ENCODE measurements at places on chromosomes 3 and 15.

- DNase-seq, result no peak
Observed at GRCh38 chr15:43826029-43826507, 734 bp upstream of the WDR76 start.

DNA sequence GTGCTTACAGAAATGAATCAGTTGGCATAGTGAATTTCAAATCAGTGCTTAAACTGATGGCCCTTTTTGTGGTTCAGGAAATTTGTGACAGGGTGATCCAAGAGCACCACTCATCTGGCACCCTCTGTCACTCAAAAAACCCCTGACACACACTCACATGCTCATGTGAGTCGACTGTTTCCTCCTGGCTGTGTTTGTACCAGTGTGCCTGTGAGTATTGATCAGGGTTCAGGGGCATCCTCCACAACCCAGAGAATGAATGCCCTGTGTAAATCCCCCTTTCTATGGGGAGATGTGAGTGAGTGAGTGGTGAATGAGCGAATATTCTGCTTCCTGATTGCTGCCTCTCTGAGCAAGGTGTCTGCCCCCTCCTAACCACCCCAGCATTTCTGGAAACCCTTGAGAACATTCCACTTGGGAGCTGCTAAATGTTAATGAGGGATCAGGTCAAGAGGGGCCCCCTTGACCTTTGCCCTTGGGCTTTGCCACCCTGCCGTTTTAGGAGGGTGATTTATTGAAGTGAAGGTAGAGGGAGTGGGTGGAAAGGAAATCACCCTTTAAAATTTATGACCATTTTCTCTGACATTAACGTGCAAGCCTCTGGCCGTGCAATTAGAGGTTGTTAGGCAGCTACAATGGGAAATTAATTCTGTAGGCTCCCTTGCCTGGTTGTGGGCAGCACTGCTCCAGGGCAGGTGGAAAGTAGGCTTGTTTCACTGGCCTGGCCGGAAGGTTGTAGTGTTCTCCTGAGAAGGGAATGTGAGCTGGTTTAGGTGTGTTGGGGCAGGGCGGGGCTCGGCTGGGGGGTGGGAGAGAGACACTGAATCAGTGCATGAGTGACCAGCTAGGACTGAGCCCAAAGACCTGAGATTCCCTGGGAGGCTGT, 87.2 kb downstream of the SLCO3A1 start:
- DNase-seq, result no peak

DNA sequence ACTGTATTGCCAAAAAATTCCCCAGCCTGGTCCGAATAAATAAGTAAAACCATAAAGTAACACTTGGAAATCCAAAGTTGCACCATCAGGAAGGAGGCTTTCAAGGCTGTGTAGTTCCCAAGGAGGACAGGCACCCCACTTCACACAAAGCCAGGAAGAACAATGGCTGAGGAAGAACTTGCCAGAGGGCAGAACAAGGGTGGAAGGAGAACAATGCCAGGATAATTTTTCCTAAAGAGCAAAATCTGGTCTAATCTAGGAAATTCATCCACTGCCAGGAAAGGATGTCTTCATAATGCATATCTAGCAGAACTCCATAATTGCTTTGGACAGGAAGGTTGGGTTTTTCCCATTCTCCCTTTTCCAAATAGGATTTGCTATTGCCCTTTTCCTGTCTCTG, 15.7 kb upstream of the ARID3B start:
- DNase-seq, result no peak

DNA sequence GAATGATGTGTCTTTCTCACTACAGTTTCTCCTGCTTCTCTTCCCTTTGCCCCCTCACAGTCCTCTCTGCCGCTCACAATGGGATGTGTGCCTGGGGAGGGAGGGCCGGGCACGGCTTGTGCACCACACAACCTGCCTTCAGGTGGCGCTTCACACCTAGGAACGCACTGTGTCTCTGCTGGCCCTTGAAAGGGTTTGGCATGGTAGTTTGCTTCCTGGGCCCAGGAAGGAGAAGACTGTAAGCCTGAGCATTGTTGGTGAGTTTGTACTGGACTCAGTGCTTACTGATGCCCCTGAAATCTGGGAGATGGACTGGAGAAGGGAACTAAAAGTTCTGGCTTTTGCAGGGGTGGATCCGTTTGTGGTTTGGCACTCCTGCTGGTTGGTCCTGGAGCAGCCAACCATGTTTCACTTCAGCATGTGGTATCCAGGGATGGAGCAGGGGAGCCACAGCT, 9.2 kb downstream of the ALPK3 start:
- no peak for DNase-seq

DNA sequence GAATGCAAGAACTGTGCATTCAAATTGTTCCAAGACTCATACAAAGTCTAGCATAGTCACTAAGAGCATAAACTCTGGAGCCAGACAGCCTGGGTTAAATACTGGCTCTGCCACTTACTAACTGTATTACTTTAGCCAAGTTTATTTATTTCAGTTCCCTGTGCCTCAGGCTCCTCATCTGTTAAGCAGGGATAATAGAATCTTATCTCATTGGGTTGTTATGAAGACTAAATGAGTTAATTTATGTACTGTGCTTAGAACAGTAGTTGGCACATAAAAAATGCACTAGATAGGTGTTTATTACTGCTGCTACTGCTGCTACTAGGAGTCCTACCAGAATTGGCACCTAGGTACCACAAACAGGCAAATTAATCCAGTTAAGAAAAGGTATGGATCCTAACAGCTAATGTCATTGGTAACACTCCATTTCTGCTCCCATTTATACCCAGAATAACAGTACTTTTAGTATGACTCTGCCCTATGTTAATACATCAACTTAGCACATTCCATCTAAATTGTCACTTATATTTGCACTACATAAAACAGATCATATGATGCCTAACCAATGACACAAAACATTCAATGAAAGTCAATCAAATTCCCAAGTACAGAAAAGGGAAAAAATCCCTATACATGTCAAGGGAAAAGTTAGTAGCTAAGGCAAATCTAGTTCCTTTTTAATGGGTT, 45.7 kb downstream of the GSK3B start:
- no peak for DNase-seq

DNA sequence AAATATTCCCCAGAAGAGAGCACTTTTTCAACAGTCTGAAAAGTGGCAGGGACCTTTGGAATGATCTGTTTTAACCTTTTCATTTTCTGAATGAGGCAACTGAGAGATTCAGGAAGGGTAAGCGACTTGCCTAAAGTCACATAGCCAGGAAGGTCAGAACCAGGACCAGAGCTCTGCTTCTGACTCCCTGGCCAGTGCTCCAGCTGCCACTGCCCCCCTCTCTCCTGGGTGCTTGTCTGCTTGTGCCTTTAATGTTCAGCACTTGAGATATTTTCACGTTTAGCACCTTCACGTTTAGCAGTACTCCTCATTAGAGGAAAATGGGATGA, 68.3 kb downstream of the SMAD3 start:
- DNase-seq, result no peak

DNA sequence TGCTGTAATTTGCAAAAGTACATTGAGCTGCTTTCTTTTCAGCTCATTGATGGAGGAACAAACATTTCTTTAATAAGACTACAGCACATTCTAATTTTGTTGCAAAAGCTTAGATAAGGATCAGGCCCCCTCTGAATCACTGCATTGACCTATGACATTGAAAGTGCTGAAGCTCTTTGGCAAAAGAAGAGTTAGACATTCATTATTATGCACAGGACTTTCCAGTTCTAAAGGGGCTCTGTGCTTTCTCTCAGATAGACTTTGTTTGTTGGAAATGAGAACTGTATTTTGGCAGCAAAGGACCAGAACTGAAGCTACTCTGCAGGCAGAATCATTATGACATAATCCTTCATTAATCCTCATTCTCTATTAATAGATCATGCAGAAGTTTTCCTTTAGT, 252.9 kb upstream of the SOX2 start:
- no peak for DNase-seq

DNA sequence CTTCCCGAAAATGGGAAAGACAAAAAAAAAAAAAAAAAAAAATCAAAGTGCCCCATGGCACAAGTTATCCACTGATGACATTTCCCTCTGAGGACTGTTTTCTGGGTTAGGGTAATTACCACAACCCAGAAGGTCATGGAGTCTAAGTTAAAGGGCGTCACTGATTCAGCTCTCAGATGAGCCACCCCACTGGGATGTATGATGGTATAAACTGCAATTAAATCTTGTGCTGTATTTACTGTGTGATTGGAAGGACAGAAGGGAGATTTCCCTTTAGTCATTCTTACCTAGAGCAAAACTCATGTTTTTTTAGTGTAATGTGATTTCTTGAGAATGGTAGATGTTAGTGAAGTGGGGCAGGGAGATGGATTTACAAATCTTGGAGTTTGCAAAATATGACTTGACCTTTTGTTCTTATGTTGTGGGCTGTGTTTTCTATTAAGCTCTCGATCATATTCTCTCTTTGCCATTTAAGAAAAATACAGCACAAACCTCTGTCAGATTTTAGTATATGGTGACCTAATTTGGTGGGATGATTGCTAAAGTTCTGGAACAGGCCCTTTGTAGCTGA, 244.2 kb downstream of the PTPRG start:
- no peak for DNase-seq

DNA sequence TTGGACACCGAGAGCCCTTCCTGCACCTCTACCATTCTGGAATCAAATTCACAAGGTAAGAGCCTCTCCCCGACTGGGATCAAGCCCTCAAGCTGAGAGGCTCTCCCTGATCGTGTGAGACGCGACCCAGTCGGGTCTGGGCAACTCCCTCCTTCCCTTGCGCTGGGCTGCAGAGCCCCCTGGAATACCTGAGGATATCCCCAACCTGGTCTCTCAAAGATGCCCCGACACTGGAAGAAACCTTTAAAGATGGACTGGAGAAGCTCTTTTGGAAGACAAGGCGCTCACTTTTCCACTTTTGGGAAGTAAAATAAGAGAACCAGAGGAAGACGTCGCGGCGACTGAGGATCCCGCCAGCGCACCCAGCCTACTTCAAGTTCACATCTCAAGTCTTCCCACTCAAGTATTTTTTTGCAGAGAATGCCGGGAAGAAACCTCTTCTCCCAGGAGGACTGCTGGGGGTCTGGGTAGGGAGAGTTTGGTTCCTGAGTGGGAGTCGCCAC, 33.8 kb downstream of the ZIC4 start:
- DNase-seq, result no peak

- no peak for DNase-seq
Observed at GRCh38 chr15:61195116-61196002, 33.7 kb downstream of the RORA start.

DNA sequence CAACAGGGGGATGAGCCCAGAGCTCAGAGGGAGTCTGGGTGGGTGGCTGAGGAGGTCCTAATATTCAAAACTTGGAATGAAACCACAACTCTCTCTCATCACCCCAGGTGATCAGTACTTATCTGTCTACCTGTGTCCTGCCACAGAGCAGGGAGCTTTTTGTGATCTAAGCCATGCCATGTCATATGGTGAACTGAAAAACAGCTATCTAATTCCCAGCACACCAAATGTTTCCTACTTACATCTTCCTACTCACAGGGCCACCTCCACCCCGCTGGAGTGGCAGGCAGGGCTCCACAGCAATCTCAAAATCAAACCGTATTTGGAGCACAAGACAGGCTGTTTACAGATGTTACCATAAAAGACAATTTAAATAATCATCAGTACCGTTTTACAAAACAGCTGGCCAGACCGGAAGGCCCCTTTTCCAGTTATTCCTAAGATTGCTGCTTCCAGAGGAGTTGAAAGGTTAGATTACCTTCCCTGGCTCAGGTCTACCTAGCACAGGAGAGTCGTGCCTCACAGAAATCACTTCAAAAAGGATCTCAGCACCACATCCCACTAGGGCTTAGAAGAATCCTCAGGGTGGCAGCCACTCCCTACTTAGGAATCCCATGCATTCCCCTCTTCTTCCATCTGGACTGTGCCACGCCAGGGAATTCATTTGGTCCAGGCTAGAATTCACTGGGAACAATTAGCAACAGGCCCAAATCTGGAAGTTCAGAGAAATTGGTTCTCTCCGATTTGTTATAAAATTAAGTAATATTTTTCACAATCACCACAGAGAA, 226.6 kb upstream of the IL12A start:
- no peak for DNase-seq

DNA sequence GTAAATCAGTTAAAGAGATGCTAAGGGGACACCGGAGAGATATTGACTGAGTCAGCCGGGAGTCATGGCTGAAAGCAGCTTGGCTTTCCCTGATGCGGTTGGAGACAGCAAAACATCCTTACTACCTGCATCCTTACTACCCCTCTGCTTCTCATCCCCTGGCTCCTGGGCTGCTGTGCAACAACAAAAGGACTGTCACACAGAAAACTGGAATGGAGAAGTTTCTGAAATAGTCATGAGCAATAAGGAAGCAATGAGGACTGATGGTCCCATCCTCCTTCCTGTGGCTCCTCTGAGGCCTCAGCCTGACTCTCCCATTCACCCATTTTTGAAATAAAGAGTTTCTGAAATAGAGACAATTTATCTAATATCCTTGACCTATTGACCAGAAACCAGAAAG, 1.1 kb downstream of the HCLS1 start:
- no peak for DNase-seq

DNA sequence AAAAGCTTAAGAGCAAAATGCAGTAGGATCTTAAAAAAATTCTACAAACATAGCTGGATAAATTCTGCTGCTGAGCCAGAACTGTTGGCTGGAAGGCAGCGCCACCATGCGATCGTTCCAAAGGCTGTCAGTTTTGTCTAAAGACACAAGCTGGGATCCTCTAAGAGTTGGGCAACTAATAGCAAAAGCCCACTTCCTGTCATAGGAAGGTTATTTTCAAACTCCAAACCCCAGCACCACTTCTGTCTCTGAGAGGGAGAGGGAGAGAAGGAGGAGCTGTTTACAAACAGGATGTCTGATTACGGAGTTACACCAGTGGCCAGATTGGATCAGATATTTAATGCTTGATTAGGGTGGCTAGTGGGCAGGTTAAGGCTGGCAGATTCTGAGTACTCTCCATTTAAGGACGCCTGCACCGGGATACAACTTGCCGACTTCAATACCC, 44.0 kb downstream of the EIF4E3 start:
- peak; percentile 75 for DNase-seq

DNA sequence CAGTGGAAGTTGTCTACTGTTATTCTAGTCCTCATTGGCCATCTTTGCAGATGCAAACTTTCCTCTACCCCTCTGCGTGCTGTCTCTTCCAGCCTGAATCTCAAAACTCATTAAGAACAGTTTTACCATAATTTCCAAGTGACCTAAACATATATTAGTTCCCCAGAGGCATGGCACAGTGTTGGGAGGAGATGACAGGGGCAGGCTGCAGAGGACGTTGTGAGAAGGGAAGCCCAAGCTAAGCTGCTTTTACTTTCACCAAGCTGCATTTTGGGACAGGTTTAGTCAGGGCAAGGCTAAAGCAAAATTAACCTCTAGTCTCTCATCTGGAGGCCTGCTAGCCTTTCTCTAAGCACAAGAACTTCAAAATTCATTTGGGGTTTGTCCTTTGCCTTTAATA, 318.6 kb upstream of the SATB1 start:
- no peak for DNase-seq

- DNase-seq, result peak; percentile 72
Observed at GRCh38 chr15:70362886-70363285, 265.2 kb upstream of the TLE3 start.

DNA sequence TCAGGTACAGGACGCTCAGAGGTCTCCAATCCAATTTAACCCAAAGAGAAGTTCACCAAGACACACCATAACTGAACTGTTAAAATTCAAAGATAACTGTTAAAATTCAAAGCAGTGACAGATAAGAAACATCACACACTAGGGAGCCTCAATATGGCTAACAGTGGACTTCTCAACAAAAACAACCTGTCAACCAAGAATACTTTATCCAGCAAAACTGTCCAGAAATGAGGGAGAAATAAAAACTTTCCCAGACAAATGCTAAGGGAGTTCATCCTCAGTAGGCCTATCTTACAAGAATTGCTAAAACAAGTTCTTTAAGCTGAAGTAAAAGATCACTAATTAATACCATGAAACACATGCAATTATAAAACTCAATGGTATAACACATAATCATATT, 36.3 kb upstream of the MYLK start:
- DNase-seq, result no peak
